Gastrocnemius medialis (tissue), 4 donors: ENCODE measurements at places on chromosomes 4 and X. TPM values are rescaled to one million over a fixed set of nuclear protein-coding genes. Genes with fewer than 3 reads are reported as not detected.

- no peaks in the 10 kb centered on the region for H3K36me3 ChIP-seq
- no peaks in the 10 kb centered on the region for H3K27me3 ChIP-seq
- H3K4me3 ChIP-seq: no peak overlapping the region
- H3K27ac ChIP-seq: no peak overlapping the region
- H3K4me1 ChIP-seq: no peaks in the 10 kb centered on the region
- no peak for DNase-seq
Measured at GRCh38 chr4:23763559-23763958, 126.3 kb downstream of the PPARGC1A start.

GRCh38 chr4:28774344-28774743, 1913.7 kb downstream of the STIM2 start:
- no peak for DNase-seq
- no peak overlapping the region for H3K27ac ChIP-seq
- H3K4me3 ChIP-seq: no peak overlapping the region
- no peaks in the 10 kb centered on the region for H3K36me3 ChIP-seq

DNA sequence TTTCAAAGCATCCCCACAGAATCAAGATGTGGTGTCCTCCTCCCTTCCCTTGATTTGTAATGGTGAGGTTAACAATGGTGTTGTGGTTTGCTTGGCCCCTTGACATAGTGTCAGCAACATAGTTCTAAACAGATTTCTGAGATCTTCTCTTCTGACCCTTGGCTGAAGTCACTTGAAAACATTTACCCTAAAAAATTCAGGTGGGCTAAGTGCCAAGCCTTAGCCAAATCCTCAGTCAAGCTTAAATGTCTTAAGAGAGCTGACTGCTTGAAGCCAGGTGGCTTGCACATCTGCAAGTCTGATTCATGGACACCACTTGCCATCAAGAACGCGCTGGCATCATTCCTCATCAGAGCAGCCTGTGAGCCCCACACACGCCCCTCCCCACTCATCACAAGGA, 173.2 kb downstream of the MGST2 start:
- H3K4me3 ChIP-seq: no peak overlapping the region
- no peak overlapping the region for H3K27ac ChIP-seq
- no peak for DNase-seq
- no peaks in the 10 kb centered on the region for H3K27me3 ChIP-seq

DNA sequence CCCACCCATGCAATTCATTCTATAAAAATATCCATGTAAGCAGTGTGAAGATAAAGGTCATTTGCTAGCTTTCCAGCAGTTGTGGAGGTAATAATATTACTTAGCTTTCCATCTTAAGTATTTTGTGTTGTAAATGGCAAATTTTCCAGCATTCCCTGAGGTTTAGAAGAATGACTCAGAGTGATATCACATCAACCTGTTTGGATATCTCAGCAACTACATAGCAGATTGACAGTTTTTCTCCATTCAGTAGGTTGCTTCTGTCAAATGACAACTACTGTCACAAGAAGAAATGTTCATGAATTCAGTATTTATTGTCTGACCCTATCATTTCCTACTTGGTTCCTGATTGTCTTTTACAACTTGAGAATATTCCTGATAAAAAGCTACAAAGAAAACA, 434.9 kb upstream of the GALNTL6 start:
- H3K4me1 ChIP-seq: no peaks in the 10 kb centered on the region
- no peak for DNase-seq
- no peak overlapping the region for H3K27ac ChIP-seq
- H3K4me3 ChIP-seq: no peak overlapping the region
- no peaks in the 10 kb centered on the region for H3K36me3 ChIP-seq

GRCh38 chr4:86565651-86566050, 28.5 kb upstream of the PTPN13 start:
- H3K27me3 ChIP-seq: no peaks in the 10 kb centered on the region
- H3K27ac ChIP-seq: no peak overlapping the region
- H3K4me3 ChIP-seq: no peak overlapping the region
- H3K36me3 ChIP-seq: no peaks in the 10 kb centered on the region
- DNase-seq: no peak
- no peaks in the 10 kb centered on the region for H3K4me1 ChIP-seq

GRCh38 chr4:21512353-21512752, 436.2 kb downstream of the KCNIP4 start:
- H3K4me3 ChIP-seq: no peak overlapping the region
- DNase-seq: no peak
- H3K27me3 ChIP-seq: no peaks in the 10 kb centered on the region
- H3K27ac ChIP-seq: no peak overlapping the region
- H3K4me1 ChIP-seq: no peaks in the 10 kb centered on the region

DNA sequence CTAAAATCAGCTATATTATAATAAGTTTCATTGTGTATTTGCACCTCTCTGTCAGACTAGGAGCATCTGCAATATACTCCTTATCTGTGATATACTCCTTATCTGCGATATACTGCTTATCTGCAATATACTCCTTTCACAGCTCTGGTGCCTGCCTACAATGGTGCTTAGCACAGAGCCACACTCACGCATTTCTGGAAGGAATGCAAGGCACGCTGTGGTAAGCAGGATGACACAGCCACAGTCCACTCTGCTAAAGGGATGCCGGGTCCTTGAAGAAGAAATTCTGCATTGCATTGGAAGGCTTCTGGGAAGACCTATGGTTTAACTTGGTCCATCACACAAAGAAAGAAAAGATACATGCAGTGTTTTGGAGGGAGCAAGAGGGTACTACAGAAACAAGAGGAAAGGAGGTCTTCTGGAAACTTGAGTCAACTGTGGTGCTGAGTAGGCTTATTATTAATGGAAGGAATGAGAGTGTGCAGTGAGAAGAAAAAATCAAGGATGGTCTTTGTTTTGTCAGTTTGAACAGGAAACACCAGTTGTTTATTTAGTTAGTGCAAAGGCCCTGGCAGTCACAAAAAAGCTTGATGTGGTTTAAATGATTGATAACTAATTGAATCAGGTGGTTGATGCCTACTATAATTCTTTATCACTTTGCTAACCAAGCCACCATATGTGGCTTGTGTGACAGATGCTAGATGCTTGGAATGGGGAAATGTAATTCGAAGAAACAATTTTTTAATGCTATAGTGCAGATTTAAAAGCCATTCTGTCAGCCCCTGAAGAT, 342.3 kb downstream of the GRXCR1 start:
- H3K27me3 ChIP-seq: no peaks in the 10 kb centered on the region
- no peak overlapping the region for H3K4me3 ChIP-seq
- H3K27ac ChIP-seq: no peak overlapping the region
- H3K36me3 ChIP-seq: no peaks in the 10 kb centered on the region

GRCh38 chr4:158157412-158157811, 15.4 kb downstream of the GASK1B start:
- no peaks in the 10 kb centered on the region for H3K36me3 ChIP-seq
- no peaks in the 10 kb centered on the region for H3K27me3 ChIP-seq
- H3K27ac ChIP-seq: no peak overlapping the region
- no peak for DNase-seq

The IL13RA2 gene
- total RNA-seq: not detected

The RTL5 gene
- total RNA-seq: 0.49 TPM

GRCh38 chr4:176635372-176636261, 157.1 kb downstream of the VEGFC start:
- no peaks in the 10 kb centered on the region for H3K27me3 ChIP-seq
- no peak for DNase-seq
- no peak overlapping the region for H3K4me3 ChIP-seq
- no peaks in the 10 kb centered on the region for H3K4me1 ChIP-seq

GRCh38 chr4:137278431-137278830, 253.9 kb downstream of the PCDH18 start:
- no peak overlapping the region for H3K4me3 ChIP-seq
- no peaks in the 10 kb centered on the region for H3K4me1 ChIP-seq
- no peak for DNase-seq
- H3K27me3 ChIP-seq: no peaks in the 10 kb centered on the region

GRCh38 chrX:148422526-148422925, 77.9 kb upstream of the AFF2 start:
- H3K27ac ChIP-seq: no peak overlapping the region
- H3K27me3 ChIP-seq: no peaks in the 10 kb centered on the region
- no peak for DNase-seq
- H3K4me3 ChIP-seq: no peak overlapping the region

DNA sequence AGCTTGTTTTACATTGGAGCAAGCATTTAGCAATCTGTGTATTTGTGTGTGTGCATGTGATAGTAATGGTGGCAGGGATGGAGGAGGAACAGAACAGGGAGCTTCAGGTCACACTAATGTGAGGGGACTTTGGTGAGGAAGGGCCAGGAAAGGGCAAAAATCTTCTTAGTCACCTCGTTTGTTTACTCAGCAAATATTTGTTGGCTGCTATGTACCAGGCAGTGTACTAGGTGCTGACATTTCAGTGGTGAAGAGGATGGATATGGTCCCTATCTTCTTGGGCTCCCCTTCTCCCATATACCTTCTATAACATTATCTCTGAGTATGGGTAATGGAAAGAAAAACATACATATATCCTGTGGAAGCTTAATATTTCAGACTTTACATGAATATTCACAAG, 48.5 kb upstream of the HDAC8 start:
- DNase-seq: peak; percentile 15
- H3K36me3 ChIP-seq: peaks cover 21% of the 10 kb centered on the region
- no peaks in the 10 kb centered on the region for H3K27me3 ChIP-seq
- no peak overlapping the region for H3K4me3 ChIP-seq
- H3K27ac ChIP-seq: peak overlapping the region; percentile 83
- H3K4me1 ChIP-seq: no peaks in the 10 kb centered on the region

The HHIP gene
- 0.27 TPM for total RNA-seq

- no peak overlapping the region for H3K4me3 ChIP-seq
- no peaks in the 10 kb centered on the region for H3K27me3 ChIP-seq
- H3K4me1 ChIP-seq: no peaks in the 10 kb centered on the region
- DNase-seq: no peak
- no peak overlapping the region for H3K27ac ChIP-seq
Measured at GRCh38 chr4:44583393-44583792, 68.0 kb downstream of the YIPF7 start.

- no peak overlapping the region for H3K27ac ChIP-seq
- H3K27me3 ChIP-seq: peaks cover 3% of the 10 kb centered on the region
- H3K4me1 ChIP-seq: no peaks in the 10 kb centered on the region
- DNase-seq: no peak
Measured at GRCh38 chr4:4233610-4234009, 6.9 kb upstream of the OTOP1 start.

The CLNK gene
- not detected for total RNA-seq

DNA sequence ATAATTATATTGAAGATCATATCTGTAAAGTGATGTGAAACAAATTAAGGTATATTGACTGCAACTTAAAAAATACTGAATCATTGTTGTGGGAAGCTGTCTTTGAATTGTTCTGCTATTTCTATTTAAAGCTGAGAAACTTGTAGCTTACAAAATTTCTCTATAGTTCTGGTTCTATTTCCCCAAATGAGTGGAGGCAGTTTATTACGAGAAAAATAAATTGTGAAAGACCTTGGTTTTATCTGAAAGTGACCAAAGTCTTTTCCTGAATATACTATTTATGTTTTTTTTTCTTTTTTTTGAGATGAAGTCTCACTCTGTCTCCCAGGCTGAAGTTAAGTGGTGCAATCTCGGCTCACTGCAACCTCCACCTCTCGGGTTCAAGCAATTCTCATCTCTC, 165.4 kb downstream of the SH3BGRL start:
- no peaks in the 10 kb centered on the region for H3K4me1 ChIP-seq
- no peak for DNase-seq
- H3K4me3 ChIP-seq: no peak overlapping the region
- H3K36me3 ChIP-seq: no peaks in the 10 kb centered on the region
- no peak overlapping the region for H3K27ac ChIP-seq

DNA sequence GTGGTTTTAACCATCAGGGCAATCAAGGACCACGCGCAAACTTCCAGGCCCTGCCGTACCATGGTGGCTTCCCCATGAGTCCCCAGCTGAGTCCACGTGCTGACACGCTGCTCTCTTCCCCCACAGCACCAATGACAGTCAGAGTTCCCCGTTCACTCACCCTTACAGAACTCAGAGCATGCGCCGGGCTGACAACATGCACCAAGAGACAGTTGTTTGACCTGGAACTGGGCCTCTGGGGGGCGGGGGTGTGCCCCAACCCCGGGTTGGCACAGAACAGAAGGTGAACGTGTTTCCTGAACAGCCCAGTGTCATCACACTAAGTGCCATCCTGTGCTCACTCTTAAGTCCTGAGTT, 29.4 kb downstream of the IRF2 start:
- H3K4me3 ChIP-seq: no peak overlapping the region
- H3K27me3 ChIP-seq: no peaks in the 10 kb centered on the region
- no peak overlapping the region for H3K27ac ChIP-seq

DNA sequence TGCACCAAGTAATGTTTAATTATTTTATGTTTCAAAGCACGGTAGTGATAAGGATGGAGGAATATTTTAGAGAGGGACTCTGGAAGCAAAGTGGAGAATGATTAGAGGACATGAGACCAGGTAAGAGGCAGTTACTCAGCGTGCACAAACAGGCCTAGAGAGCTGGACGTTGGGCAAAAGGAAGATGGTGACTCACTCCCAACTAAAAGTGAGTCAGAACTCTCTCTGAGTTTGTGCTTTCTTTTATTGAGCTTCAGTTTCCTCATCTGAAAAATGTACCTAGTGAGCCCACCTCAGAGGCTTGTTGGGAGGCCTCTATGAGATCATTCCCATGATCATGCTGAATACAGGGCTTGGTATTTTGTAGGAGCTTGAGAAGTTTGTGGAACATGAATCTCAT, 1.6 kb upstream of the ZC4H2 start:
- no peak overlapping the region for H3K4me3 ChIP-seq
- no peak overlapping the region for H3K27ac ChIP-seq
- no peak for DNase-seq
- no peaks in the 10 kb centered on the region for H3K36me3 ChIP-seq
- H3K4me1 ChIP-seq: no peaks in the 10 kb centered on the region

DNA sequence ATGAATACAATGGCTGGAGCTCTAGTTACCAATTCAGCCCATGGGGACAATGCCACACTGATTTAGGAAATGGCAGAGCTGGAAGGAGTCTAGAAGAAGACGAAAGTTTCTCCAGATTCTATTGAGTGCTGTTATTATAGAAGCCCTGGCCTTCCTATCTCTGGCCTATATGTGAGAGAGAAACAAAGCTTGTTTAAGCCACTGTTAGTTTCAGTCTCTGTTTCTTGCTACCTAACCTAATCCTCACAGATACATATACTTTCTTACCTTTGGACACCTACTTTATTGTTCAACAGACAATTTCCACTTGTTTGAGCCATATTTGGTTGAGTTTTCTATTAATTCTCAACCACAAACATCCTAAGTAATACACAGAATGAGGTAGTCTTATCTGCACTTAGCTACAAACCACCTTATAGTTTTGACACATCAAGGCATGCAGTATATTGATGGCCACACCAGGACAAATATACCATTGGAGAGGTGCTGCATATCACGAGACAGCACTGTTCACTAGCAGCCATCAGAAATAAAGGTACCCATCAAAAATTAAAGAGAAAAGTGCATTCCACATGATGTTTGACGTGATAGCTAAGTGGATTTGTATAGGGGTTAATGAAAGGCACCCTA, 190.2 kb downstream of the SMIM20 start:
- no peak for DNase-seq
- H3K4me1 ChIP-seq: peaks cover 15% of the 10 kb centered on the region
- no peaks in the 10 kb centered on the region for H3K36me3 ChIP-seq
- H3K27me3 ChIP-seq: no peaks in the 10 kb centered on the region
- H3K27ac ChIP-seq: no peak overlapping the region
- H3K4me3 ChIP-seq: no peak overlapping the region
